NAMALWA (cell line): ENCODE measurements at places on chromosomes 7 and 10.

DNA sequence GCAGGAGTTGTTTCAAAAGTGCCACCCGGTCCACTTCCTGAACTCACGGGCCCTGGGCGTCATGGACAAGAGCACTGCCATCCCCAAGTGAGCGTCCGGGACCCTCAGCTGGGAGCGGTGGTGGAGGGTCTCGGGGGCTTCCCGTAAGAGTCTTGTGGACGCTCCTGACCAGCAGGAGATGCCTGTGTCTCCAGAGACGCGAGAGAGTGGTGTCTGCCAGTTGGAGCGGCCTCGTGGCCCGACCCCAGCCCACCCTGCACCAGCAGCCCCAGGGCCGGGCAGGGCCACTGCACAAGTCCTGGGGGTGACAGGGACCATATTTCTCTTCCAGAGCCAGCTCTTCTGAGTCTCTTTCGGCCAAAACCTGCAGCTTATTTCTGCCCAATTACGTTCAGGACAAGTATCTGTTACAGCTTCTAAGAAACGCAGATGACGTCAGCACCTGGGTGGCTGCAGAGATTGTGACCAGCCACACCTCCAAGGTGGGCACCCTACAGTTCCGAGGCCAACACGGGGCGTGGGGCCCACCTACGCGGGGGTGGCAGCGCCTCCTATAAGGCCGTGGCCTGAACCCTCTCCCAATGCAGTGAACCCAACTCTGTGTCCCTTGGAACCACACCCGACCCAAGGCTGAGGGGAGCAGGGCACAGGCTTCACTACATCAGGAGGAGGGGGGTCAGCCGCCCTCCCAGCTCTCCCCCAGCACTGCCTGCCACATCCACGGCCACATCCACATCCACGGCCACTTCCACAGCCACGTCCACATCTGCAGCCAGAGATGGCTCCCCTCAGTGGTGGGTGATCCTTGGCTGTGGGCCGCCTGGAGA is 16.2 kb upstream of the UTF1 start:
- no peak for DNase-seq

DNA sequence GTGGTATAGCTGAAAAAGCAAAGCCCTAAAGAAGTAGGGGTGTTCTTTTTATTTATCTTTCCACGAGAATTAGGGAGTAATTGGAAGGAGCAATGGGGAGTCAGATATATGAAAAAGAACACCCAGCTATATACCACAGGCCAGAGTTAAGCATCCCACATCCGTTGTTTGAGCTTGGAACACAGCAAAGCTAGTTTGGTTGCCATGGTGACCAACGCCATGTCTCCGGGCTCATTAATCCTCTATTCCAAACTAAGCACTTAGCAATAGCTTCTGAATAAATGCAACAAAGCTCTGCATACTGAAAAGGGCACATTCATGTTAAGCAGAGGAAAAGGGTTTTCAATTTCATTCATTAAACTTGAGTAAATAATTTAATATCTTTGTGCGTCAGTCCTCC is 23.5 kb downstream of the ASB4 start:
- DNase-seq = no peak

GRCh38 chr10:28744069-28744768 is 66.9 kb downstream of the BAMBI start:
- no peak for DNase-seq

DNA sequence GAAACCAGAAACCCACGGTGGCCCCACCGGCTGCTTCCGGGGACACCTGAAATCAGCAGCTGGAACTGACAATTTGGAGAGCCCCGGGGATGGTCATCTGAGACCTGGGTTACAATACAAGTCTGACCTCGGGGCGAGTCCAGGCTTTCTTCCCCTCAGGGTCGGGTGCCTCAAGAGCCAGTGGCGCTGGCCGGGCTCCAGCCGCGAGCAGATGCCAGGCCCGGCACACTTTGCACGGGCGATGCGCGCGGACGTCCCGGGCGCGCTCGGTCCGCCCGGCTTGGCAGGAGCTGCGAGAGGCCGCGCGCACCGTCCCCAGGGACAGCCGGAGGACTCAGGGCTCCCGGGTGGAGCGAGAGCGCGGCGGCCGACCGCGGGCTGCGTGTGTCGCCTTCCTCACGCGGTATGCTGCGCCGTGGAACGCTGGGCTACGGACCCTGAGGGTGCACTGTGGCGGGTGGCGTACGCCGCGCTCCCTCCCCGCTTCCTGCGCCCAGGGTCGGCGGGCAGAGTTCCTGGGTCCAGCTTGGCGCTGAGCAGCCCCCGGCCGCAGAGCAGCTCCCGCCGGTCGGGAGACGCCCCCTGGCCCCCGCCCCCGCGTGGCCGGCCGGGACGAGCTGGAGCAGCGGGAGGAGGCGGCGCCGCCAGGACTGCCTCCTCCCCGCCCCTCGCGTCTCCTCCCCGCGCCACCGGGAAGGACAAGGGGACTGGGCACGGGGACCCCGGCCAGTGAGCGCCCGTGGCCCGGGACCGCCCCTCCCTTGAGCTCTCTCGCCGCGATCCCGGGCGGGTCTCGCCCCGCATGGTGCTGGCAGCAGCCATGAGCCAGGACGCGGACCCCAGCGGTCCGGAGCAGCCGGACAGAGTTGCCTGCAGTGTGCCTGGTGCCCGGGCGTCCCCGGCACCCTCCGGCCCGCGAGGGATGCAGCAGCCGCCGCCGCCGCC is at the start of gene RBM20:
RBM20 (plus strand) TSS at position 684 of the 945 bp plus-strand sequence; CDS start at position 803, 119 bp downstream.
- DNase-seq = no peak

GRCh38 chr7:151426441-151426903 is 13.5 kb downstream of the CRYGN start:
- no peak for DNase-seq

DNA sequence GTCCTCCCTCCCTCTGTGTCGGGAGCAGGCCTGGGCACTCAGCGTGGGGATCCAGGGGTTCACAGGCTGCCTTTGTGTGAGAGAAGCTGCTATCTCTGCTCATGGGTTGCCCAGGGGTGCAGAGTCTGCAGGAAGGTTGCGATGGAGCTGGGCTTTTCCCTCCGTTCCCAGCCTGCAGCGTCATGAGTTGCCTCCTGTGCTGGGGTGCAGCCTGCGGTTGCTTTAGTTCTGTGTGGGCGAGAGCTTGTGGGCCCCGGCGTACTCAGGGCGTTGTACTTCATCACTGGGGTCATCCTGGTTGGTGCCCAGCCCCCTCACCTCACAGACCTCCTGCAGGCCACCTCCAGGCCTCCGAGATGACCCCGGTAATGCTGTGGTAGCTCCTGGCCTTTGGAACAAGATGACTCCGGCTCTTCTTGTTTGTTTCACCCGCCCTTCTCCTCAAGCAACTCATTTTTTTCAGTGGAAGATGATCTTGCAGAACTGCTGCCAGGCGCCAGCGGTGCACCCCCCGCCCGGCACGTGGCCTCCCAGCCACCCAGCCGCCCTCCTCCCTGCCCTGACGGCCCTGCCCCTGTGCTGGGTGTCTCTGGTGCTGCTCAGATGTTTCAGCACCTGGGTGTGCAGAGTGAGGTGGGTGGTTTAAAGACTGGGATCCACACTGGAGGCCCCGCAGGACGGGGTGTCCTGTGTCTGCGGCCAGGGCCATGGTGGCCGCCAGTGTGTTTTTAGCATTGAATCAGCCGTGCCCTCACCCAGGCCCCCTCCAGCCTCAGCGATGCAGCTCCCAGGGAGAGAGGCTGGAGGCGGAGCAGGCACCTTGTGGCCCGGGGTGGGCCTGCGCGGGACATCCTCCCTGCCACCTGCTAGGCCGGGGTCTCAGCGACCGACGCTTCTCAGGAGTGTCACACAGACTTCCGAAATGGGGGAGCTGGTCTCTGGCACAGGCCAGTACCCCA is 7.2 kb downstream of the AP5Z1 start:
- no peak for DNase-seq

GRCh38 chr10:44651834-44652233 is 259.3 kb upstream of the TMEM72 start:
- DNase-seq = no peak

DNA sequence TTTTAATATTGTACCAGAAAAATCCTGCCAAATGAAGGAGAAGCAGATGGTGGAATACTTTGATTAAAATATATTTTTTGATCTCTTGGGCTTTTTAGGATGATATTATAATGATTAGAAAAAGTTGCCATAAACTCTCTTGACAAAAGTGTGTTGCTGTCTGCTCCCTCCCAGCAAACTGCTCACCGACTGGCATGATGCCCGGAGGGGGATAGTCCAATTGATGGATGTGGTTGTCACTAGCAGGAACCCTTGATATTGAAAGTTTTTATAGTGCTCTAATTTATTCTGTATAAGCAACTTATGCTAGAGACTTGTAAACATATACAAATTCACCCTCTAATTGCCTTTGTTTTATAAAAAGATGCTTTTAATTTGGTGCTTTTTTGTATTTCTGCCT is 114.0 kb downstream of the DNAH11 start:
- no peak for DNase-seq

GRCh38 chr10:42646687-42647640 is 8.6 kb upstream of the ZNF33B start:
- DNase-seq = no peak

DNA sequence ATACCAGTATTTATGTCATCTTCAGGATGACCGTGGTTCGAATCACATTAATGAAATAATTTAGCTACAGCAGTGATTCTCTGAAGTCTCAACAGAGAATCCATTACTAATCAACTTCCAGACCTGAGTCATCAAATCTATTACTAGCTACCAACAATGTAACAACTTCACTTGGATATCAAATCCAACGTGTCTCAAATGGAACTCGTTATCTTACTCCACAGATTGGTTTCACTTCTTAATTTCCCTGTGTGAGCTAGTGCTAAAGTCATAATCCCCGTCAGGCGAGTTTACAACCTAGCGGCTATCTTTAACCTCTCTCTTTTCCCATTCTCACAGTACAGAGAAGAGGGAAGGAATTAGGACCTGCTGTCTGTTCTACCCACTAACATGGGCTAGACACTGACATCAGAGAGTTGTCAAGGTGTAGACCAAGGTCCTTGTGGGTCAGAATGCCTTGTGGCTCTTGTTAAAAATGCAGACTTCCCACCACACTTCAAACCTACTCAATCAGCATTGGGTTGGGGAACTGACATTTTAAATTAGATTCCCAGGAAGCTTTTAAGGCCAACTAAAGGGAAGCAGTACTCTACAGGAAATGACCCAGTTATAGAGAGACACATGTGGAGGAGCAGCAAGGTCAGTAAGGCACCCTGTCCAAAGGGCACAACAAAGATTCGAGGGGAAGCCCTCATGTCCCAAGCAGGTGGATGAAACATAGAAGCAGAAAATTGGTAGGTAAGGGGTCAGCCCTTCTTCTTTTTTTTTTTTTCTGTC is 57.3 kb upstream of the GSAP start:
- no peak for DNase-seq

- no peak for DNase-seq
Observed at GRCh38 chr10:44716470-44717015, 194.6 kb upstream of the TMEM72 start.

GRCh38 chr7:139948587-139949335 is 114.0 kb downstream of the PARP12 start:
- no peak for DNase-seq

DNA sequence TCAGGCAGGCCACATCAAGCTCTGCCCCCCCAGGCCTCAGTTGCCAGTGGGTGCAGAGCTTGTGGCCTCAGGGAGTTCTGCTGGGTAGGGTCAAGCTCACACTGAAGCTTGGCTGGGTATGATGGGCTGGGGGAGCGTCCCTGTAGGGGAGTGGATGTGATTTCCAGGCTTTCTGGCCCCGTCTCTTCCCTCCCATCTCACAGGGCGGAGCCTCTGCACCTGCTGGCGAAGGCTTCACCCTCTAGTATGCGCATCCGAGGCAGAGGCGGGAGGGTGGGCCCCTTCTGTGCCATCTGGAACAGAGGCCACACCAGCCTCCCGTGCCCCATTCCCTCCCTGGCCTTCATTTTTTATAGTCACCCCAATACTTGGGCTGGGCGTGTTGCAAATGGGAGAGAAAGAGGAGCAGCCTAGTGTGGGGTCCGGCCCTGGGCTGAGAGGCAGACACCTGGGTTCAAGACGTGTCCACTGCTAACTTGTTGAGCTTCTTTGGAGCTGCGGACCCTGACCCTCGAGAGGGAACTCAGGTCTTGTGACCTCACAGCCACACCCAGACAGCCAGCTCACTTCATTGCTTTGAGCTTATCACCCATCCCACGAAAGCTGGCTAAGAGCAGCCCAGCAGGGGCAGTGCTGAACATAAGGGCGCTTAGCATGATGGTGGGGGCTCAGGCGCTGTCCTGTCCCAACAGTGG is 2.3 kb downstream of the AQP1 start:
- no peak for DNase-seq

DNA sequence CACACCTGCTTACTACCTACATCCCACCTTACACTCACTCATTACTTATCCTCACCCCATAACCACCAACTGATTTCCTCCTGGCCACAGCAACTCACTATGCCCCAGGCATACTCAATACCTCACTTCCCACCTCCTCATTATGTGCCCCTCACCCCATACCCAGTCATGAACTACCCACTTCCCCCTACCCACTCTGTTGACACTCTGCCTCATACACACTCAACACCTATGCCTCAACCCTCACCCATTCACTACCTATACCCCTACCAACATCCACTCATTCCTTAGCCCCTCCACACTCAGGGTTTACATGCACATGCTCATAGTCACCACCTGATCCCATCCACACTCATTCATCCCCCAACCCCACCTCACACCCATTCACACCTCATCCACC is 39.6 kb downstream of the SEC61G start:
- no peak for DNase-seq

- DNase-seq = peak; percentile 46
Observed at GRCh38 chr7:26292768-26293560, 1.3 kb downstream of the SNX10 start.

GRCh38 chr10:120278069-120278468 is 179.0 kb upstream of the PLPP4 start:
- no peak for DNase-seq

DNA sequence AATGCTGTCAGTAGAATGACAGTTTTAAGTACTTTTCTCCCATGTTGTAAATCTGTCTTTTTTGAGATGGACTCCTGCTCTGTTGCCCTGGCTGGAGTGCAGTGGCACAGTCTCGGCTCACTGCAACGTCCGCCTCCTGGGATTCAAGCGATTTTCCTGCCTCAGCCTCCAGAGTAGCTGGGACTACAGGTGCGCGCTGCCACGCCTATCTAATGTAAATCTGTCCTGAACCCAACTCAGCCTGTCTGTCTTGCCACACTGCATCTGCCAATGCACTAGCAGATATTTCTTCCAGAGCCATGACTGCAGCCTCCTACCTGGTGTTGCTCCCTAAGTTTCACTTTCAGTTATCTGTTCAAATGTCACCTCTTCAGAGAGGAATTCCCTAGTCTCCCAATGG is 264.1 kb downstream of the PHF14 start:
- DNase-seq = no peak

- no peak for DNase-seq
Observed at GRCh38 chr10:129945941-129946760, 17.9 kb downstream of the EBF3 start.

- DNase-seq = no peak
Observed at GRCh38 chr10:7185367-7185690, 225.5 kb downstream of the SFMBT2 start.

- DNase-seq = no peak
Observed at GRCh38 chr10:100723770-100724530, 21.4 kb upstream of the PAX2 start.

- no peak for DNase-seq
Observed at GRCh38 chr7:142883145-142883544, 2.4 kb downstream of the TRPV6 start.
